ENCODE measurements at places on chromosomes 4 and X. TPM values are rescaled to one million over a fixed set of nuclear protein-coding genes. Genes with fewer than 3 reads are reported as not detected.

GRCh38 chr4:75834772-75835154 lies 67.5 kb downstream of the PPEF2 start:
- DNase-seq: no peak

- no peak for DNase-seq
Measured at GRCh38 chrX:95063554-95063953, 1389.5 kb downstream of the FAM133A start.

DNA sequence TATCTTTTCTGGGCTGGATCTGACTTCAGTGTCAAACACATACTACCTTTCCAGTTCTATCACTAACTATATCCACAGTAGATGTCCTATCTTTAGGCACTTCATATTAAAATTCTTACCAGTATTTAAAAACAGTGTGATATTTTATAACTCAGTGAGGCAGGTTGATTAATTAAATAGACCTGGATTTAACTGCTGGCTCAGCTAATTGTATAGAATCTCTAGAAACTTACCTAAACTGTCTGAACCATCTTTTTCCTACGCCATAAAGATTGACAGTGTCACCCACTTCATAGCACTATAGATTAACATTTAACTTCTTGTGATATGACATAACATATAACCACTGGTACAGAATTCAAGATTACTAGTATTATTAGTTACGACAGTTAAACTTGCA lies 935.3 kb downstream of the FAT4 start:
- no peak for DNase-seq

SLC49A3 gene
- polyA plus RNA-seq: 1.9 TPM

- DNase-seq: no peak
Measured at GRCh38 chr4:48899950-48900349, 6.6 kb downstream of the OCIAD2 start.

OCIAD2 gene
- 7.8 TPM for polyA plus RNA-seq

DNA sequence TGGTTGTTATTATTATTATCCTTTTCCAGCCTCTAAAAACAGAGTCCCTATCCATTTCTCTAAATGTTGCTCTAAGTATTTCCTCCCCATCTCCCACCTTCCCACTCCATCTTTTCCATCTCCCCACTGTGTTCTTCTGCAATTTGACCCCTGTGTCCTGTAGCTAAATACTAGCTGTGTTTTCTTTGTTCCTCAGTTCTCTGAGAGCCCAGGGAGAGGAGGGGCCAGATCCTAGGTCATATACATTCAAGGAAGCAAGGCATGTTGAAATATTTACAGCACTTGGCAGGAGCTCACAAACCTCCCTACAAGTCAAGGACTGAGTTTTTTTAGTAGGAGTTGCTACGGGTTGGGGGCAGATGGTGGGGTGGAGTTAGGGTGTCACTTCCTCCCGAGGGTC lies 10.5 kb downstream of the SLC16A2 start:
- no peak for DNase-seq

DNA sequence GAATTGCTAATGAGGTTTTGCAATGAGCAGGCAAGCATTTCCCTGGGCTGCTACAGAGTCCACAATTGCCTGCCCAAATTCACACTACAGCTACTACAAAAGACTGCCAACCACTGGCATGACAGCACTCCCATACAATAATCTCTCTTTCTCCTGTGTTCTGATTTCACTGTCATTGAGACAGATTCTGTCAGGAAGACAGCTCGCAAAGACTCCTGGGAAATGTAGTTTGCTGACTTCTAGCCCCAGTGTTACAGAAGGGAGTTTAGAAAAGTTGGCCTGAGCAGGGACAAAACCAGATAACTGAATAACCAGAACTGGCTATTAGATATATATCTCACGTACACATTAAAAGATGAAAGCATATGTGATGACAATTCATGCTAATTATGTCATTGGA lies 1231.3 kb upstream of the PRKX start:
- DNase-seq: no peak

- DNase-seq: no peak
Measured at GRCh38 chr4:173626277-173626676, 96.2 kb upstream of the HAND2 start.

UGT2B17 gene
- polyA plus RNA-seq: not detected

- no peak for DNase-seq
Measured at GRCh38 chrX:110045421-110045820, 42.5 kb downstream of the TMEM164 start.

All from psoas muscle (tissue), 8 donors.